ENCODE measurements at places on chromosomes 2 and 18.

DNA sequence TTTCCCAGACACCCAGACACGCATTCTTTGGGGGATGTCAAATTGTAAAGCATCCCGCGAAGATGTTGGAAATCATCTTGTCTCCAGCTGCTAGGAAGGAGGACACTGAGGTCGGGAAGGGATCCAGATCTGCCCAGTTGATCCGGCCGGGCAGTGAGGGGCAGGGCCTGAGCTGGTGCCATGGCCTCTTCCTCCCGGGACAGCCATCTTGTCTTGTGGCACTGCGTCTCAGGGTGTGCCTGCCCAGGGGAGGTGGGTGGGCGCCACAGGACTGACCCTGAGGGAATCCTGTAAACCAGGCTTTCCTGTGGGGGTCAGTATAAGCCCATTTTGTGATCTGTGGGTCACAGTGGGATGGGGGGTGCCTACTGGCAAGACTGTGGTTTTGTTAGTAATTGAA is 10.1 kb downstream of the TRAF3IP1 start:
- no peak for DNase-seq

- DNase-seq, result peak; percentile 29
Measured at GRCh38 chr2:30115141-30115980, 31.4 kb upstream of the YPEL5 start.

GRCh38 chr2:28648671-28649395 is 102.8 kb upstream of the PPP1CB start:
- DNase-seq, result no peak

- no peak for DNase-seq
Measured at GRCh38 chr2:119371111-119371510, 4.3 kb downstream of the DBI start.

DNA sequence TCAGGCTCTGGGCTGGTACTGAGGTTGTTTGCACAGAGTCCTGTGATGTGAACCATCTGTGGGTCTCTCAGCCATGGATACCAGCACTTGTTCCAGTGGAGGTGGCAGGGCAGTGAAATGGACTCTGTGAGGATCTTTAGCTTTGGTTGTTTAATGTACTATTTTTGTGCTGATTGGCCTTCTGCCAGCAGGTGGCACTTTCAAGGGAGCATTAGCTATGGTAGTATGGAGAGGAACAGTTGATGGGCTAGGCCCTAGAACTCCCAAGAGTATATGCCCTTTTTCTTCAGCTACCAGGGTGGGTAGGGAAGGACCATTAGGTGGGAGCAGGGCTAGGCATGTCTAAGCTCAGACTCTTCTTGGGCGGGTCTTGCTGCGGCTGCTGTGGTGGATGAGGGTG is 257.0 kb upstream of the GYPC start:
- no peak for DNase-seq

DNA sequence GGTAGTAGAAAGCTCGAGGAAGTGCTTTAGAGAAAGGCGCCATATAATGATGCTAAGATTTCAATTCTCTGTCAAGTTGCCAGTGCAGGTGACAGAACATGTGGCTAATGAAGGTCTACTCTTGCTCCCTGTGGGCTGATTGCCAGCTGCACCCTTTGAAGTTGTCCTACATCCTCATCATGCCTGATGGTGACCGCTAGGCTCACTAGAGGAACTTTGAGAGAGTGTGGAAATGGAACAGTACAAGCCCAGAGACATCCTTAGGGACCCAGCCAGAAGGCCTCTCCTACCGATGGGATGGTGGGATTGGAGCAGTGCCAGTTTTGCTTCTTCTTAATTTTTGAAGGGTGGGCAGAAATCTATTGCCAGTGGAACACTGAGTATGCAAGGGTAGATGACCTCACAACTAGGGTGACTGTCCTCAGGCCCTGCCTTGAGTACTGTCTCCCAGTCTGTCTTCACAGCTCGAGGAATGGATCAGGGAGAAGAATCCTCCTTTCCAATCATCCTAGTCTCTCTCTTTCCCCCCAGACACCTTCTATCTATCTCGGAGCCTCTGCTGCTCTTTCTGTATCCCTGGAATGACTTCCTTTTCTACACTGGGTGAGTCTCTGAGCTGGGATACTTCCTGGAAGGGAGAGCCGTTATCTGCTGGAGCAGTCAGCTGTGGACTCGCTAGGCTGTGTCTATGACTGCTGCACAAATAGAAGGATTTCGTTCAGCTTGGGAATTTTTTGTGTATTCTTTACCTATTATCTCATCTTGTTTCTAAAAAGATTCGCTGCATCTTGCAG is 33.5 kb downstream of the LGALSL start:
- peak; percentile 3 for DNase-seq

DNA sequence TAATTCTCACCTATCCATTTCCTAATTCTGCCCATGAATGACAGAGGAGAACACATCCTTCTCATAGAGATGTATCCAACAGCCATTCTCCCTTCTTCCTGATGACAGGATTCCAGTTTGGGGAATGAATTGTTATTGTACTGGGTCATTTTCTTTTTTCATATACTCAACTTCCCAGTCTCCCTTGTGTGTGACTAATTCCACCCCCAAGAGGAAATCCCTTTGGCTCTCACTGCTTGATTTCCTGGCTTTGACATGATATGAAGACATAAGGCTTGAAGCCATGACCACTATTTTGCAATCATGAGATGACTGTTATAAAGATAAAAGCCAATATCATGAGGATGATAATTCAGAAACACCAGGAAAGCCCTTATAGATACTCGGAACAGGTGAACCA is 384.7 kb upstream of the ACVR2A start:
- DNase-seq, result no peak

DNA sequence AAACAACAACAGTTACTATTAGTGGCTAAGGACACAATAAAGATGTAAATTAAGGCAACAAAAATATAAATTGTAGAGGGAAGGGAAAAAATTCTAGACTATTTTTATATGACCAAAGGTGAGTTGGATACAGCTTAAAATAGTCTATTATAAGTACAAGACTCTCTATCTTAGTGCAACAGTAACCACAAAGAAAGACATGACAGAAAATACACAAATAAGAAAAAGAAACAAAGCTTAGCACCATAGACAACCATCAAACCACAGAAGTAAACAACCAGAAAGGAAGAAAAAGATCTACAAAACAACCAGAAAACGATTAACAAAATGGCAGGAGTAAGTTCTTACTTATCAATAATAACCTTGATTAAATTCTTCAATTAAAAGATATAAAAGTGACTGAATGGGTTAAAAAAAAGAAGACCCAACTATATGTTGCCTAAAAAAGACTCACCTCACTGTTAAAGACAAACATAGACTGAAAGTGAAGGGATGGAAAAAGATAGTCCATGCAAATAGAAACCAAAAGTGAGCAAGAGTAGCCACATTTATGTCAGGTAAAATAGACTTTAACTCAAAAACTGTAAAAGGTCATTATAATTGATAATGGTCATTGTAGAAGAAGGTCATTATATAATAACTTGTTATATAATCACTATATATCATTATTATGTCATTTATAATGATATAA is 62.5 kb downstream of the USP40 start:
- no peak for DNase-seq

- DNase-seq, result no peak
Measured at GRCh38 chr18:73688851-73689711, 458.6 kb downstream of the FBXO15 start.

All from immature natural killer cell (primary cell).